ENCODE measurements at places on chromosomes 6 and 20.
A peak's percentile ranks its signal among the peaks of the same experiment; 100 is the strongest.

- no peak for DNase-seq
Measured at GRCh38 chr6:11179419-11180202, 52.9 kb downstream of the NEDD9 start.

GRCh38 chr20:10578607-10579006, 95.2 kb downstream of the JAG1 start:
- no peak for DNase-seq

DNA sequence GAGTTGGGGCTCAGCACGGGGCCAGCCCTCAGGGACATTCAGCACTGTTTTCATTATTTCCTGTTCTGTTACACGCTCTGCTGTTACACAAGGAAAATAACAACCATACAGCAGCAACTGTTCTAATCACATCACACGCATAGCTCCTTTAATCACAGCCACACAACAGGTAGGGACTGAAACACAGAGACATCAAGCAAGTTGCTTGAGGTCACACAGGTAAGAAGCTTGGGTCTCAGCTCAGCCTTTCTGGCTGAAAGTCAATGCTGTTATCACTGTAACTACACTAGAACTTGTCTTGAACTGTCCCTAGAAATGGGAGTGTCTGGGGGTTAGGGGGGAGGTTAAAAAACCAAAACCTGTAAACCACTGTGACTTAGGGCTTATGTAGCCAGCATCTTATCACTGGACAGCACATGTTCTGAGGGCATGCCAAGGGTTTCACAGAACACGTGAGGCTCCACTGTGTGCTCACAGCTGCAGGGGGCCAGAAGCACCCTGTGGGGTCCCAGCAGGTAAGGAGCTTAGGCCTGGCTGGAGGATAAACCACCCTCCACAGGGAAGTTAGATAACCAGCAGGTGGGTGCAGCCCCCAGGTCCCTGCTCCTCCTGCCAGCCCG, 146.0 kb downstream of the EYA2 start:
- no peak for DNase-seq

DNA sequence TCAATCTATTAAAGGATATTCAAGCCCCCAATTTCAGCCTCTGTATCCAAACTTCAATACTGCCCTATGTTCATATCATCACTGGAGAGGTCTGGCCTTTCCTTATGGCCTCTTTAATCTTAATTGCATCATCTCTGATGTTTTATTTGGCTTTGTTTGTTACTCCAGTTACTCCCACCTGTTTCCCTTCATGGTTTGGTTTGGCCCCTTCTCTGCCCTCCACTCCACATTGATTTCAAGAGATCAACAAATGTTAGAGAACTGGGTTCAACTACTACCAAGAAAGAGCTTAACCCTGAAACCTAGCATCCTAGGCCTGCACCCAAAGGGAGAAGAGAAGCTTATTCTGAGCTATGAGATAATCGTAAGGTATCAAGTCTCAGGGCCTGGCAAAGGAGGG, 221.6 kb downstream of the LAMA2 start:
- DNase-seq, result no peak

- no peak for DNase-seq
Measured at GRCh38 chr6:81977486-81977885, 225.0 kb upstream of the TENT5A start.

DNA sequence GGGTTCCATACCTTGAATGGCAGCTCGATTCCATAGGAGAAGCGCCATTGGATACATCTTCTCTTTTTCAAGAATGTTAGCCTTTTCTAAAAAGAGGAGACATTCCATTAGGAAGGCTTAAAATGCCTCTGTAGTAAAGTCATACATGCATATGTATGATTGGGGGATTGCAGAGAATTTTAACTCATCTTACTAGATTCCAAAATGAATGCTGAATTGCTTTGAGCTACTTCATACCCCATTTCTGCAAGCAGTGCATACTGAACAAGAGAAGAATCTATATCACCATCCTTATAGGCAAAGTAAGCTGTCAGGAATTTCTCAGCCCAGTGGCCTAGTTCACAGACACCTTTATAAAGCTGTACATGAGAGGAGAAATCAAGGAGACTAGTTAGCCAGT, 80.3 kb downstream of the NDUFAF5 start:
- no peak for DNase-seq

GRCh38 chr6:149128489-149129145, 188.9 kb upstream of the TAB2 start:
- peak; percentile 73 for DNase-seq

DNA sequence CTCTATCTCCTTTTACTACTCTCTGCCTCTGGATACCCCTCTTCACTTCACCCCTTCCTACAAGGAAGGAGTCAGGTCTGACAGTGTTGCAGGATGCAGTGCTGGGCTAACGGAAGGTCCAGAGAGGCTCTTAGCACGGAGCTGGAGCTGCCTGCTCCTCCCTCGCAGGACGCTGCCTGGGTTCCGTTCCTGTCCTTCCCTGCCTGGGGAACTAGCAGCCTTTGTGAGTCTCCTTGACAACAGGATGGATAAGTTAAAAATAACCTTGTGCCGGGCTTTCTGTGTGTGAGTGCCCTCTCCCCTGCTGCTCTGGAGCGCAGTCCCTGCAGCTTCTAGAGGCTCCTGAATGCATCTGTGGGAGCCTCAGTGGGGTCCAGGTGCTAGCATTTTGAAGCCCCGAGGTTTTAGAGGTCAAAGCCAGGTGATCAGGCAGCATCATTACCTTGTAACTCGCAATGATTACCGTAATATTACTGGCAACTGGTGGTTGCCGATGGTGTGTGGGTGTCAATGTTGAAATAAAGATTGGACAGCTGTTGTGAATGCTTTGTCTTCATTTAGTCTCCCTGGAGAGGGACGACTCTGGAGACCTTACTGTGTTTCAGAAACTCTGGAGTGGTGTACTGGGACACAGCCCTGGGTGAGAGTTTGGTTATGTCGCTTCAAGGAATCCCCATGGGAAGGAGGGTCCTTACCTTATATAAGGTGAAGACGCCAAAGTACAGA, 44.4 kb downstream of the CDS2 start:
- DNase-seq, result no peak

DNA sequence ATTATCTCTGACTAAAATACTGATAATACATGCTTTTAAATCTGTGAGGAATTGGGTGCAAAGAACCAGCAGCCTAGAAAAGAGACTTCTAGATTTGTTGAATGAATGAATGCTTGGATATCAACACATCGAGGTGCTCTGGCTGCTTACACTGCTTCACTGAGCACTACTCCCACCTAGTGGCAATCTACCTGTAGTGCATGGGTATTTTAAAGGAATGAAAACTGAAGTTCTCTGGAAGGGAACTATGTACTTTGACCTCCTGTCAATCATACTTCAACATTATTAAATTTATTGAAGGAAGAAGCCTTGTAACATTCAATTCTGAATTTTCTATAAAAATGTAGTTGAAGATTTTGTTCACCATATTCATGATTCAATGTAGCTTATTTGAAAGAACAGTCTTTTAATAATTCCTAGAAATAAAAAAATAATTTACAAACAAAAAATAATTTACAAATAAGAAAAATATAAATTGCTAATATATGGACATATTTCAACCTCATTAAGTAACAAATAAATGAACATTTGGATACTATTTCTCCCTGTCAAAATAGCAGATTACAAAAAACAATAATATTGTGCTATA, 111.2 kb upstream of the MMS22L start:
- DNase-seq, result peak; percentile 53

GRCh38 chr6:75102301-75102700, 103.6 kb downstream of the COL12A1 start:
- no peak for DNase-seq

GRCh38 chr6:137827411-137827940, 39.6 kb upstream of the TNFAIP3 start:
- no peak for DNase-seq

GRCh38 chr6:109406196-109406595, 23.9 kb upstream of the CD164 start:
- DNase-seq, result no peak

GRCh38 chr6:94894300-94894699, 683.0 kb upstream of the MANEA start:
- no peak for DNase-seq

- no peak for DNase-seq
Measured at GRCh38 chr6:169587975-169588374, 113.9 kb downstream of the WDR27 start.

- no peak for DNase-seq
Measured at GRCh38 chr6:77173472-77174074, 289.7 kb downstream of the HTR1B start.

DNA sequence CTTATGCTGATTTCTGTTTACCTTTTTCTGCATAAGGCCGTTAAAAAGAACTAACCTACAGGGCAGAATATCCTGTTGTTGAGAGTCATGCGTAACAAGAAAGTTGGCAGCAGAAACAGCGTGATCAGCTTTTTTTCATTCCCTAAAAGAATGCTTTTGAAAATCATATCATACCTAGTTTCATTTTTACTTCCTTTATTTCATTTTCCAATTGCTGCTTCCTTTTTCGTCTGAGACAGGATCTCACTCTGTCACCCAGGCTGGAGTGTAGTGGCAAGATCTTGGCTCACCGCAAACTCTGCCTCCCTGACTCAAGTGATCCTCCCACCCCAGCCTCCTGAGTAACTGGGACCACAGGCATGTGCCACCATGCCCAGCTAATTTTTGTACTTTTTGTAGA, 4.1 kb downstream of the CALHM6 start:
- no peak for DNase-seq

GRCh38 chr6:106287215-106287614, 38.3 kb downstream of the ATG5 start:
- DNase-seq, result no peak

- DNase-seq, result peak; percentile 6
Measured at GRCh38 chr6:26025047-26025893, 62.0 kb upstream of the HFE start.

DNA sequence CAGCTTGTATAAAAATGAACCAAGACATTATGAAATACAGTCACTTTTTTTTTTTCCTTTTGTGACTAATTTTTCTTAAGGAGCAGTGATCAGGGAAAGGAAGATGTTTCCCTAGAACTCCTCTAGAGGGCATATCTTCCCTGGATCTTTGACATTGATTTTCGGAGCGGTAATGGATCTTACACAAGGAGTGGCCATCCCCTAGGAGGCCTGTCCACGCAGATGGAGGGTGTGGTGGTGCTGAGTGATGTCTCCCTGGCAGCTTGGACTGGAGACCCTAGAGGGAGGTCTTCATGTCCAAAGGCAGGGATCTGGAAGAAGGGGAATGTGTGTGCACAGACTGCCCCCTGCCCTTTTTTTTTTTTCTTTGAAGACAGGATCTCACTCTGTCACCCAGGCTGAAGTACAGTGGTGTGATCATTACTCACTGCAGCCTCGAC, 7.0 kb upstream of the KIFC1 start:
- no peak for DNase-seq

- DNase-seq, result no peak
Measured at GRCh38 chr20:62258499-62259293, 20.4 kb downstream of the OSBPL2 start.

- DNase-seq, result peak; percentile 45
Measured at GRCh38 chr6:16420715-16421461, 182.5 kb downstream of the GMPR start.

DNA sequence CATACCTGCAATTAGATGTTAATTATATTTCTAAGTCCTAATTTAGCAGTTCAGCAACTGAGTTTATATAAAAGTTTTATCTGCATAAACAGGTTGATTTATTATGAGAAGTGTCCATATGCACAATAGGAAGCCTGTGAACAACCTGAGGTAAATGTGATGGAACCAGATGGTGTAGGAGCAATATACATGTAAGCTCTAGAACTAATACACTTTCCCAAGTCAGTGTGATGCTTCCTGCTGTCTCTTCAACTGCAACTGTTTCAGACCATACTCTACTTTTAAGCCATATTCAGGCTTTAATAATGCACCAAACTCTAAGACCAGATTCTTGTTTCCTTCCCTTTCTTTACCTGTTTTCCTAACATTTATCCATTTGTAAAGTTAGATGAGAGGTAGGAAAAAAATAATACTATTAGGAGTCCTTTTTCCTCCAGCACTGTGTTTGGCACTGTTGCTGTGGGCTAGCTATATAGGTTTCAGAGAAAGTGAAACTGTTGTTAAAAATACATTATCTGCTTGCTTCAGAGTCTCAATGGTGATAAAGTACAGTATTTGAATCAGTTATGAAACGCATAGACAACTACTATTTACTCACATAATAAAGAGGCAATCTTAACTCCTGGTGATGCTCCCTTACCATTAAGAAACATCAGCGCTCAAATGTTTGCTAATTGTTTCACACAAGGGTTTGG, 1009.3 kb downstream of the GRIK2 start:
- no peak for DNase-seq

DNA sequence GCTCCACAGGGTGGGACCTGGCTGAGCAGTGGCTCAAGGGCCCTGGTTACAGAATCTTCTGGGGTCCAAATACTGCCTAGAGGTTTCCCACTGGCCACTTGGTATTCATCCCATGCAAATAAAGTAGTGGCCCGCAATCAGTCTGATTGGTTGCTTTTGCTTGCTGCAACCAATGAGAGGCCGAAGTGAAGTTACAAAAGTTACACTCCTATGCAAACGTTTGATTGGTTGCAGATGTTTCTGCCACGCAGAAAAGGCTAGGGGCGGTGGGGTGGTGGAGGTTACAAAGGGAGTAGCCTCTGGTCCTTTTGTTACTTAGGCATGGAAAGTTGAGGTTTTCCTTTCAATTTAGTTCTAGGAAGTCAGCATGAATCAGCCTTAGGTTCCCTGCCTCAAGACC, 3.6 kb upstream of the NHLRC1 start:
- DNase-seq, result no peak

DNA sequence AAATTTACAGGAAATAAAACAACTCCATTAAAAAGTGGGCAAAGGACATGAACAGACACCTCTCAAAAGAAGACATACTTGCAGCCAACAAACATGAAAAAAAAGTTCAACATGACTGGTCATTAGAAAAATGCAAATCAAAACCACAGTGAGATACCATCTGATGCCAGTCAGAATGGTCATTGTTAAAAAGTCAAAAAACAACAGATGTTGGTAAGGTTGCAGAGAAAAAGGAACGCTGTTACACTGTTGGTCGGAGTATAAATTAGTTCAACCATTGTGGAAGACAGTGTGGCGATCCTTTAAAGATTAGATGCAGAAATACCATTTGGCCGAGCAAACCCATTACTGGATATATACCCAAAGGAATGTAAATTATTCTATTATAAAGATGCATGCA, 858.0 kb upstream of the FLRT3 start:
- no peak for DNase-seq

GRCh38 chr6:28880894-28881780, 42.6 kb downstream of the TRIM27 start:
- DNase-seq, result peak; percentile 48

- peak; percentile 5 for DNase-seq
Measured at GRCh38 chr6:43334466-43335095, 26.0 kb upstream of the CRIP3 start.

DNA sequence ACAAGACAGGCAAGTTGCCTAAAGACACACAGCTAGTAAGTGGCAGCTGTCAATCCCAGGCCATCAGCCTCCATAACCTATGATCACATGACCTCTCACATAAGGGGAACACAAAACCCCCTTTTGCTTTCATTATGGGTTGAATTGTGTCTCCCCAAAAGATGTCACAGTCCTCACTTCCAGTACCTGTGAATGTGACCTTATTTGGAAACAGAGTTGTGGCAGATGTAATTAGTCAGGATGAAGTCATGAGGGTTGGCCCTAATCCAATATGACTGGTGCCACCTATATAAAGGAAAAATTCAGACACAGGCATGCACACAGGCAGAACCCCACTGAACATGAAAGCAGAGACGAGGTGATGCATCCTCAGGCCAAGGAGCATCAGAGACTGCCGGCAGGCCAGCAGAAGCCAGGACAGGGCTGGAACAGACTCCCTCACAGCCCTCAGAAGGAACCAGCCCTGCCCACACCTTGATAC, 33.6 kb downstream of the GFOD1 start:
- no peak for DNase-seq
